Left ventricle myocardium inferior (tissue), 1 donor: ENCODE measurements at places on chromosomes 5 and 9. TPM values are rescaled to one million over a fixed set of nuclear protein-coding genes. Genes with fewer than 3 reads are reported as not detected.

GRCh38 chr5:73693573-73694061 is 67.6 kb downstream of the ARHGEF28 start:
- DNase-seq = no peak
- H3K36me3 ChIP-seq = no peaks in the 10 kb centered on the region
- peak overlapping the region; percentile 11 for H3K27ac ChIP-seq
- no peak overlapping the region for H3K4me3 ChIP-seq
- no peaks in the 10 kb centered on the region for H3K27me3 ChIP-seq

- H3K36me3 ChIP-seq = no peaks in the 10 kb centered on the region
- H3K4me3 ChIP-seq = no peak overlapping the region
- no peak for DNase-seq
Observed at GRCh38 chr5:67257077-67257476, 60.5 kb upstream of the CD180 start.

DNA sequence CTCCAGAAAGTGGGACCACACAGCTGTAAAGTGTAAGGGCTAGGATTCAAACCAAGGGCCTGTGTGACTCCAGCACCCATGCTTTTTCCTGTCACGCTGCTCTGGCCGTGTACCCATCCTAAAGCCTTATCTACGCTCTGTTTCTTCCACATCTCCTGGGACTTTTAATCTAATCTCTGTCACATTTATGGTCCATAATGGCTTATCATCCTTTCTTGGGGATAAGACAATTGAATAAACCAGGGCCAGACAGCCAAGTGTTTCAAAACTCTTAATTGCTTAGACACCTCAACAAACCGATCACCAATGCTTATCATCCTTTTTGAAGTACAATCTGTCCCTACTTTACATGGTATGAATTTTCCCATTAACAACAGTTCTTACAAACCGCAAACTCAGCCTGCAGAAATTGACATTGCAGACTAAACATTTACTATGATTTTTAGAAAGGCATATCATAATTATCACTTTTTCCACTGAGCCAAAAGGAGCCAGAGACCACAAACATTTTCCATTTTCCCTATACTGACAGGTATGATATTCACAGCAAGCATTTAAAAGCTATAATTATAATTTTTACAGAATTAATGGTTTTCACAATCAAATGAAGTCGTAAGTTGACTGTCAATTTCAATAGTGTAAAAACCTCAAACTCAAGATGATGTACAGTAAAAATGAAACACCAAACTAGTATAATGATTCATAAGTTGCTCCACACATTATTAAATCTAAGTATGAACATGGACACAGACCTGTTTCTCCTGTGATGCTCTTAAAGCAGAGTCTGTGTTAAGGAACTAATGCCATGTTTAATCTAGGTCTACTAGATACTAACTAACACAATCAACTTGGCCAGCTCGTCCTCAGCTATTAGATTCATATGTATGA is 99.5 kb downstream of the FBXW11 start:
- H3K36me3 ChIP-seq = peaks cover 17% of the 10 kb centered on the region
- no peak for DNase-seq
- H3K27ac ChIP-seq = no peak overlapping the region
- peaks cover 31% of the 10 kb centered on the region for H3K4me1 ChIP-seq
- no peaks in the 10 kb centered on the region for H3K27me3 ChIP-seq

DNA sequence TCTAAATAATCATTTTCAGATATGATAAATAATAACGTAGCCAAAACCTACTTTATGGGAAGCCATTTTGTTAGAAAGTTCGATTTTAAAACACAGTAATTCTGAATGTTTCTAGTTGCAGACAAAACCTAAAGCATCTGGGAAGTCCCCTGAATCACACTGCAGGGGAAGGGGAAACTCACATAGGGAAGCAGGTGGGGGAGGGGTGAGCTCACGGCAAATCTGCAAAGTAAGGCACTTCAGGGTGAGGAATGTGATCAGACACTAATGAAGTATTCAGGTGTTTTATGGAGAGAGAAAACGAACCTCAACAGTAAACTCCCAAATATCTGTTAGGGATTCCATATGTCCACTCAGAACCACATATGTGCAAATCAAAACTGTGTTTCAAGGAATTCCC is 70.7 kb downstream of the EPB41L4A start:
- H3K27me3 ChIP-seq = no peaks in the 10 kb centered on the region
- H3K27ac ChIP-seq = no peak overlapping the region
- peaks cover 35% of the 10 kb centered on the region for H3K4me1 ChIP-seq
- H3K4me3 ChIP-seq = no peak overlapping the region

DNA sequence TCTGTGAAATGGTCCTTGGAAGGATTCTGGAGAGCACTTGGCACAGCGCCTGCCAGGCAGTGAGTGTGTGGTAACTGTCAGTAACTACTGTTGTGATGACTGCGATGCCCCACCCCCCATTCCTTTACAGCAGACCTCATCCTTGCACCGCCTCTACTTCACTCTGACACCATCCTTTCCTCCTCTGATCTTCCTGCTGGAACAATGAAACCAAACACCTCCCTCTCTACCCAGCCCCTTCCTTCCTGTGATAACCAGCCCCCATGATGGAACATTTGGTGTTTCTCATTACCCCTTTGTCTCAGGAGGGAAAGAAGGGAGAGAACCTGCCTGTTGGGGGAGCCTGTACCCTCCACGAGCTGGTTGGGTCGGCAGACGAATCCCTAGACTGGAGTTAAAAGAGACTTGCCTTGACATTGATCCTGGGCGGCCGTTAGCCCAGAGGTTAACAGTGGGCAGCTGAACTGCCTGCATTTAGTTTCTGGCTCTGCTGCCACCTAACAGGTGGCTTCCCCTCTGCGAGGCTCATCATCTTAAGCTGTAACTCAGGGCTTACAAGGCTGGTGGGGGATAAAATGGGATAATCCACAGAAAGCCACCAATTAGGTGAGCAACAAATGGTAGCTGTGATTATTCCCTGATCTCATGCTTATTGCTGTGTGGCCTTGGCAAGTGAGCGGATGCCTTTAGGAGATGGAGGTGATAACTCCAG is 34.2 kb upstream of the GRPEL2 start:
- peaks cover 73% of the 10 kb centered on the region for H3K36me3 ChIP-seq
- H3K27ac ChIP-seq = peak overlapping the region; percentile 32
- H3K27me3 ChIP-seq = no peaks in the 10 kb centered on the region
- DNase-seq = no peak

- H3K27me3 ChIP-seq = no peaks in the 10 kb centered on the region
- peaks cover 100% of the 10 kb centered on the region for H3K4me1 ChIP-seq
- H3K27ac ChIP-seq = peak overlapping the region; percentile 99
- no peaks in the 10 kb centered on the region for H3K36me3 ChIP-seq
- peak; percentile 78 for DNase-seq
- no peak overlapping the region for H3K4me3 ChIP-seq
Observed at GRCh38 chr5:150616024-150616470, 24.4 kb upstream of the SYNPO start.

GRCh38 chr5:120684749-120685415 is 220.8 kb downstream of the PRR16 start:
- DNase-seq = no peak
- no peak overlapping the region for H3K27ac ChIP-seq
- peaks cover 5% of the 10 kb centered on the region for H3K36me3 ChIP-seq
- H3K4me1 ChIP-seq = no peaks in the 10 kb centered on the region
- no peak overlapping the region for H3K4me3 ChIP-seq

GRCh38 chr5:112419164-112419985 is at the start of gene EPB41L4A:
Gene EPB41L4A (minus strand): TSS chr5:112419277. CDS start chr5:112419039, 238 bp downstream.
- no peaks in the 10 kb centered on the region for H3K36me3 ChIP-seq
- no peaks in the 10 kb centered on the region for H3K27me3 ChIP-seq
- peak; percentile 73 for DNase-seq

DNA sequence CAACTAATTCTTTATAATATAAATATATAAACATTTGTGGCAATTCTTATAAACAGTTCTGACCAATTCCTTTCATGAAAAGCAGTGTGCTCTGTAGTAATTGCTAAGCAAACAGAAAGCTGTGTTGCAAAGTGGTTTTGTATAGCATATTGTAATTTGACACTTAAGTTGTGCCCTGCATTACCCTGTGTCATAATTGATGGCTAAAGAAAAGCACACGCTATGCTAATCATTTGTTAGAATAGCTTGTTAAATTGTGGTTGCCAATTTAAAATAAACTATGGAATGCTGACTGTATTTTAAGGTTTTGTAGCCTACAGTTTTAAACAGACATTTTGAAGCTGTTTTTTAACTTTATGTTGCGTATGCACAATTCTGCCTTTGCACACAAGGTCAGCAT is 140.0 kb downstream of the PBX3 start:
- H3K4me3 ChIP-seq = no peak overlapping the region
- H3K27me3 ChIP-seq = no peaks in the 10 kb centered on the region
- no peak for DNase-seq
- peak overlapping the region; percentile 21 for H3K27ac ChIP-seq

DNA sequence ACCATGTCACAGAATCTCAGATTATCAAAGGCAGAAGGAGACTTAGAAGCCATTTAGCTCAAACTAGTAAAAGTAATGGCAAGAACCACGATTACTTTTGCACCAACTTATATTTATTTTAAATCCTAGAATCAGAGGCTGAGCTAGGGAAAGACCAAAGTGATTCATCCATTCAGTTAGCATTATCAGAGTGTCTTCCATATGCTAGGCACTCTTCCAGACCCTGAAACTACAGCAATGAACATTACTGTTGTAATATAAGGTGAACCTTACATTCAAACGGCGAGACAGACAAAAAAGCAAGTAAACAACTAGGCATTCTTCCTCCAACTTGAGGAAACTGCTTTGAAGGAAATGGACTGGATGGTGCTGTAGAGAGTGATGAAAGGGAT is 7.9 kb downstream of the PDE6A start:
- H3K4me3 ChIP-seq = no peak overlapping the region
- H3K36me3 ChIP-seq = no peaks in the 10 kb centered on the region
- no peak for DNase-seq
- peaks cover 10% of the 10 kb centered on the region for H3K27me3 ChIP-seq
- H3K27ac ChIP-seq = no peak overlapping the region
- H3K4me1 ChIP-seq = peaks cover 26% of the 10 kb centered on the region

The DMRTA1 gene
- total RNA-seq = 0.77 TPM

The NOXA1 gene
- 2.0 TPM for total RNA-seq

The IL7R gene
- total RNA-seq = 0.66 TPM

The NEUROG1 gene
- total RNA-seq = not detected

The POLR3G gene
- total RNA-seq = 0.88 TPM

The MCC gene
- total RNA-seq = 31.6 TPM

The CCDC69 gene
- total RNA-seq = 167 TPM

The ADGRD2 gene
- not detected for total RNA-seq

The IL31RA gene
- 0.27 TPM for total RNA-seq

The PDE8B gene
- total RNA-seq = 5.9 TPM

The PCDHB7 gene
- total RNA-seq = 0.55 TPM
